Brain (organoid and tissue), 16 donors: ENCODE measurements at places on chromosomes 7 and 10. TPM values are rescaled to one million over a fixed set of nuclear protein-coding genes. Genes with fewer than 3 reads are reported as not detected.

GRCh38 chr10:117780411-117780810, 237.9 kb downstream of the EMX2 start:
- no peak for DNase-seq

GRCh38 chr7:84069033-84069432, 125.6 kb downstream of the SEMA3A start:
- DNase-seq, result no peak

DNA sequence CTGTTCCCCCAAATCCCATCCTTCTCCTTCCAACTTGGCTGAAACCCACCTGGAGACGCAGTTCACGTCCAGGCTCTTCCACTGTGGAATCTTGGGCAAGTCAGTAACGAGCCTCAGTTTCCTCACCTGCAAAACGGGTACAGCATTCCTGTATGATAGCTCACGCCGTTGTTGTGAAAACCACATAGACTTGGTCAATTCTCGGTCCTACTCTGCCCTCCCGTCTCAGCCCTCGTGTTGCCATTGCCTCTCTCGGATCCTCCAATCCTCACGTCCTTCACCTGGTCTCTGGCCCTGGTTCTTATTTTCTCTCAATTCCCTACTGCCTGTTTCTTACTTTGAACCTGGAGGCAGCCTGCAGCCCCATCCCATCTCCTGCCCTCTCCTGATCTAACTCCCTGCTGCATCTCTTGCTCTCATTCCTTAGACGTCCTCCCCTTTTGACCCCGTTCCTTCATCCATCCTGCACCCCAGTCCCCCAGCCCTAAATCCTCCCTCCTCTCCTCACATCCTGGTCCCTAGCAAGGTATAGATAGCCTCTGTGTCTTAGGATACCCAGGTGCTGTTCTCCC, 2.0 kb upstream of the MUC12 start:
- no peak for DNase-seq

GRCh38 chr10:28781296-28781695, 104.0 kb downstream of the BAMBI start:
- DNase-seq, result no peak

DNA sequence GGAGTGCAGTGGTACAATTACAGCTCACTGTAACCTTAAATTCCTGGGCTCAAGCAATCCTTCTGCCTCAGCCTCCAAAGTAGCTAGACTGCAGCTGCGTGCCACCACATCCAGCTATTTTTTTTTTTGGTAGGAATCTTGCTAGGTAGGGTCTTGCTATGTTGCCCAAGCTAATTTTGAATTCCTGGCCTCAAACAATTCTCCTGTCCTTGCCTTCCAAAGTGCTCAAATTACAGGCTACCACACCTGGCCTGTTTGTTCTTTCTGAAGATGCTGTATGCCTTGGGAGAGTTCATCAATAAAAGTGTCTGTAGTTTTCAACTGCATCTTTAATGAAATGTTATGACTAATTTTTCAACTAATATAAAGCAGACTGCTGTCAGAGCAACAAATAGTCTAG, 452 bp downstream of the SAMD9 start:
- no peak for DNase-seq

DNA sequence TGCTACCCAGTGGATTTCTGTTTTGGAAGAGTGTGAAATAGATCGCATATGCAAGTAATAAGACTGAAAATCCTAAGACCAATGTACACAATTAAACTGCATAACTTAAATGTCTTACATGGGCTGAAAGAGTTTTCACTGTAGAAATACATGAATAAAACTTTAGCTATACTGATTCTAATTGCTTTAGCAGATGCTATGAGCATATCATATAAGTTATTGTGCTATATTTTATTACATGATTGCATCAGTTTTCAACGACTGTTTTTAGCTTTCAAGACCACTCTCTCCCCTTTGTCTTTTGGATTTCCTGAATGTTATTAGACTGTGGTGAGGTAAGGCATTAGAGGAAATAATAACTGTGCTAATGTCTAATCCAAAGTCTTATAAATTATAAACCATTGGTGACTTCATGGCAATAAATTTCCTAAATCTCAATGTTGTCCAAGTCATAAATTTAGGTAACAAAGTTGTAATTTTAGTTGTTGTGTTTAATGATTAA, 124.5 kb downstream of the SEMA3A start:
- no peak for DNase-seq

Gene ZNRF2
- polyA plus RNA-seq, result 7.9 TPM

Gene CNPY1
- 0.97 TPM for polyA plus RNA-seq
